Forelimb muscle (tissue), 1 donor: ENCODE measurements at places on chromosomes 1 and 21. TPM values are rescaled to one million over a fixed set of nuclear protein-coding genes. Genes with fewer than 3 reads are reported as not detected.

- peak; percentile 60 for DNase-seq
These were observed 334 bp downstream of the PRDM15 start for GRCh38 chr21:41878831-41879189.

Gene NKAIN1
- 1.3 TPM for polyA plus RNA-seq

- DNase-seq = no peak
These were observed 78.1 kb downstream of the RERE start for GRCh38 chr1:8739377-8739776.

Gene TRPM2
- 1.5 TPM for polyA plus RNA-seq

- DNase-seq = no peak
These were observed 2.0 kb downstream of the LORICRIN start for GRCh38 chr1:153261281-153262069.

Gene FAM3B
- polyA plus RNA-seq = 0.18 TPM

- no peak for DNase-seq
These were observed 18.5 kb downstream of the OBSCN start for GRCh38 chr1:228226141-228226874.

DNA sequence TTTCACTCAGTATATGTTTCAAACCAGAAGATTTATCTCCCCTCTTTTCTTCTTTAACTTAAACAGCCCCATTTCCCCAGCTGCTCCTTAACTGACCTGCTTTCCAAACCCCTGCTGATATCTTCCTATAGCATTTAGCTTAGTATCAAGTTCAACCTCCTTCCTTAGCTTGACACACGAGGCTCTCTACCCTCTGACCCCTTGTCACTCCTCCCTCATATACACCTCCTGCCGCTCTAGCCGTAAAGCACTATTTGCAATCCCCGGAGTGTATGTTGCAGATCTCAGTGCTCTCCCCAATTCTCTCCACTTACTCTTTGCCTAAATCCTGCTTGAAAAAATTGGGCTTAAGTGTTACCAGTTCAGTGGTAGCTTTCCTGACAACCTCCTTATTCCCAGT, 13.7 kb upstream of the AKR1A1 start:
- no peak for DNase-seq

- no peak for DNase-seq
These were observed 114.2 kb upstream of the IPO9 start for GRCh38 chr1:201714542-201715329.

- no peak for DNase-seq
These were observed 14.5 kb downstream of the SCYL3 start for GRCh38 chr1:169879034-169879840.

DNA sequence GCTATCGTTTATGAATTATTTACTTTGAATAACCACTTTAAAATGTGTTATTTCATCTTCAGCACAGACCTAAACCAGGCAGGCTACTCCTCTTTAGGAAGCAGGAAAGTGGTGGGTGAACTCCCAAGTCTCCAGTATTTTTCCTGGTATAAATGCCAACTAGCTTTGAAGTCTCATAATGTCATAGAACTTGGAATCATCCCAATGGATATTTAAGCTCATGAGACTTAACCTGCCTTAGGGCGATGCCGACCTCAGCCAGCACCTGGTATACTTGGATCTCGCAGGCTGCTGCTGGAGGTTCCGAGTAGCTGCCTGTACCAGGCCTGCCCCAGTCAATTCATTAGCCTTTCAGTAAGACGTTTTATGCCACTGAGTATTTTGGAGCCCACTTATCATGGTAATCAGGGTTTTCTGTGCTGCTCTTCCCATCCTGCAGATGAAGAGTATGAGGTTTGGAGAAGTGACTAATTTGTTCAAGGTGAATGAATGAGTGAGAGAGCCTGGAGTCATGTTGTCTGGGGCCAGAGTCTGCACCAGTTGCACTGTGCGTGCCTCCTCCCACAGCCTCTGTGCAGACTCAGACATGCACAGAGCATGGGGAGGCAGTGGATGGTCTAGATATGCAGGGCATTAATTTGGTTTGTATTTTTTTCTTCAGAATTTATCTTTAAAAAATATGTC, 34.9 kb downstream of the VANGL1 start:
- no peak for DNase-seq

Gene FAM78B
- 3.9 TPM for polyA plus RNA-seq

- no peak for DNase-seq
These were observed 56.0 kb upstream of the CNIH3 start for GRCh38 chr1:224559981-224560728.

DNA sequence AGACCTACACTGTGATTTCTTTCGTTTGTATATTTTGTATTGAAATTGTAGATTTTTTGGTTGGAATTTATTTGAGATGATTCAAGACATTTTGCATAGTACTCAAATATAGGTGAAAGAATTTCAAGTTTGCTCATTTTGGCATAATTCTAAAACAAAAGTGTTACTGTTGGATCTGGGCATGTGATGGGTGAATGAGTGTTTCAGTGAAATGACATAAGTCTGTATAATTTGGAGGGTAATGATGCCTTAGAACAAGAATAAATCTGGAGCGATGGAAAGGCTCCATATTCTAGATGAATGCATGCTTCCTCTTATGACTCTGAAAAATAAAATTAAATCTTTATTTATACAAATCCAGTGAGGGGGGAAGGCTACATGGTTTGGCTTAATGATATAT, 41.0 kb downstream of the NFIA start:
- DNase-seq = no peak
